Caki2 (cell line): ENCODE measurements at places on chromosomes 6 and 20. TPM values are rescaled to one million over a fixed set of nuclear protein-coding genes. Genes with fewer than 3 reads are reported as not detected.

DNA sequence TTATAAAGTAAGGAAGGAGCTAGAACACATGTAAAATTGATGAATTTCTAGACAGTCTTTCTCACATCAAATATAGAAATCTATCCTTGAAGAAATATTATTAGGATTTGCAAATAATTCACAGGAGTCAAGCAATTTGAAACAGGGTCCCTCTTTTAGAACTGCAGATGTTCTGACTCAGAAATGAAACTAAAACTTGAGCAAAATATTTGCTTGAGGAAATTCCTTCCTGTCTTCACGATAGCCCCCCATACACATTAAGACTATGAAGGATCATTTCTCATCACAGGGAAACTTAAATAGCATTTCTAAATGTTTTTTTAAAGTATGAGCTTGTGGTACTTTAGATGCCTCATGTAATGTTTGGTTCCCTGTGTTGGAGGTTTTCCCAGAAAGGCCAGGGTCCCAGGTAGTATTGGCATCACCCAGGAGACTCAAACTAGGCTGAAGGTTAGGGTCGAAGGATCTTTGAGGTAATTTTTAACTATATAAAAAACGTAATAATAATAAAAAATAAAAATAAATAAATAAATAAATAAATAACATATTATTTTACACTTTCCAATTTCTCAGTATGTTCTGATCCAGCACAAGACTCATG lies 144.0 kb upstream of the TBX18 start:
- DNase-seq: no peak

GRCh38 chr6:159989492-159990480 lies 20.9 kb downstream of the IGF2R start:
- DNase-seq: no peak

DNA sequence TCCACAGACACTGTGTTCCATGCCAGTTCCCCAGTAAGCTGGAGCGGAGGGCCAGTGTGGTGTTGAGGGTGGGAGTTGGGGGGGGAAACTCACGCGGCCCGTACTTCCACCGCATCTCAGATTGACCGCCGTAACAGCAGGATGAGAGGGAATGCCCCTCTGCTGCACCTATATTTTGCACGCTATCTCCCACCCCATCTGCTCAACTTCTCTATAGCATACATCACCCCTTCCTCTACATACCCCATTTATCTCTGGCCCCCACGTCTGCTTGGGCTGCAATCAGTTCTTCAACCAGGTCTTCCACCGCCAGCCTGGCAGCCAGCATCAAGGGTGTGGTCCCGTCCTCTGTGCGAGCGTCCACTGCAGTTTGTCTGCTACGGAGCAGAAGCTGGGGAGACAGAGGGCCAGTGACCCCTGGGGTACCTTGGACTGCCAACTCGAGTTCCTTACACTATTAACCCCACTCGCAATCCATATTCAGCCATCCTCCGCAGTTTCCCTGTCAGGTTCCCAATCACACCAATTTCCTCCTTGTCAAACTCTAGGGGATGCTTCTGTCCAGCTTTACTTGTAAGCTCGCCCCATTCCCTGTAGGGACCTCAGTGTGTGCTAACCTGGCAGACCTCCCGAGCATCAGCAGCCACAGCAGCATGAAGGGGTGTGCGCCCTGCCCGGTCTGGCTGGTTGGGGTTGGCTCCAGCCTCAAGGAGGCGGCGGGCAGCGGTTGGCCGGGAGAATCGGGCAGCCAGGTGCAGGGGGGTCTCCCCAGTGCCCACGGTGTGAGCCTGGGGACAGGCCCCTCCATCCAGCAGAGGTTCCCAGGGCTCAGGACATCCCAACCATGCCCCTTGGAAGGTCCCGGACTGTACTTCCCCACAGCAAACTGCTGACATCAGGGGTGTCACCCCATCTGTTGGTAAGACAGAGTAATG lies 4.5 kb upstream of the GPSM3 start:
- no peak for DNase-seq

Gene ZNF831
- not detected in 2 replicates for total RNA-seq

GRCh38 chr6:30891816-30892538 lies 7.7 kb downstream of the DDR1 start:
- no peak for DNase-seq

DNA sequence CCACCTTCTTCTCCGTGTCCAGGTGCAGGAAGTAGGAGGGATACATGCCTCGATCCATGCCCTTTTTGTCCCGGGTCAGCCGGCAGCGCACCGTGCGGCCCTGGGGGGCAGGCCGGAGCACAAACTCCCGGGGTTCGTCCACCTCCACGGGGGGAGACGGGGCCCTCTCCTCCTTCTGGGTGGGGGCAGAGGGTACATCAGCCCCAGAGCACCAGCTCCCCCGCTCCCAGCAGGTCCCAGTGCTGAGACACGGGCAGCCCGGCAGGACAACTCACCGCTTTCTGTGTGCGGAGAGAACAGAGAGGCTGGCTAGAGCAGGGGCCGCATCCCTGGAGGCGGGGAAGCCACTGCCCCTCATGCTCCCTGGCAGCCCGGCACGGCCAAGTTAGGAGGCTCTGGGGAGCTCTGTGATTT lies 6.7 kb downstream of the TULP1 start:
- DNase-seq: no peak

DNA sequence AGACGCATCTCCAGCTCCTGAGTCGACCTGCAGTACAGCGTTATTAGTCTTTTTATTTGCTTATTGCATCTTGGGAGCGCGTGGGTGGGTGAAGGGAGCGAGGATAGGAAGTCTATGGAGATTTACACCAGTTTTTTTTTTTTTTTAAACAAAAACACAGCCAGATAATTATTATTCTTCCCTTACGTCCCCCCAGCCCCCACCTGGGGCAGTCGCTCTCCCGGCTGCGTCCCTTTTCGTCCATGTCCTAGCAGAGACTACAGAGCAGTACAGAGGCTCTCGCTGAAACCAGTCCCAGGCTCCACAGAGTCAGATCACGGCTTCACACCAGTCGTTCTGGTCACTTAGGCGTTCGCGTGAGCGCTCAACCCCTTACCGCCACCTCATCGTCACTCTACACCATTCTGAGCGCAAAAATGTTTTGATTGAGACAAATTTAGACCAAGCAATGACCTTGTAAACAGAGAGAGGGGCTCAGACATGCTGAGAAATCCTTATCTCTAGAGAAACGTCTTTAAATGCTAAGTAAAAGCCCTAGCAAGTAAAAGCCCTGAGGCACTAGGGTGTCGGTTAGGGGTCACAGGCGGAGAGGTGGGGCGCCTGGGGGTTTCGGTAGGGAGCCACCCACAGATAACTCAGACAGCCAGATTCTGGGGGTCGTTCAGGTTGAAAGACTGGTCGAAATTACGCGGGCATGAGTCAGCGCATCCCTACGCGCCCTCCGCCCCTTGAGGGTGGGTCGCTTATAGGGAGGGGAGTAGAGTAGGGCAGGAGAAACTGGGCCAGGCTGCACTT lies 975 bp upstream of the PPT2 start:
- peak; percentile 89 for DNase-seq

GRCh38 chr6:49987749-49988148 lies 18.3 kb upstream of the DEFB113 start:
- DNase-seq: no peak

Gene PDYN
- total RNA-seq: not detected in 2 replicates
